ENCODE measurements at places on chromosomes 5 and 9. TPM values are rescaled to one million over a fixed set of nuclear protein-coding genes. Genes with fewer than 3 reads are reported as not detected.

Gene HNRNPAB
- 317 TPM for total RNA-seq

Gene ADGRD2
- not detected for total RNA-seq

Gene F12
- total RNA-seq: 25.7 TPM

Gene PIGO
- total RNA-seq: 38.2 TPM

Gene SPATA31D4
- not detected for total RNA-seq

Gene MPDZ
- 12.3 TPM for total RNA-seq

Gene SLC28A3
- 0.03 TPM for total RNA-seq

Measured in A549 treated with Mapracorat at 1 μM for 4 hours (cell line).